Heart right ventricle (tissue), 16 donors: ENCODE measurements at places on chromosomes 6 and 20.

DNA sequence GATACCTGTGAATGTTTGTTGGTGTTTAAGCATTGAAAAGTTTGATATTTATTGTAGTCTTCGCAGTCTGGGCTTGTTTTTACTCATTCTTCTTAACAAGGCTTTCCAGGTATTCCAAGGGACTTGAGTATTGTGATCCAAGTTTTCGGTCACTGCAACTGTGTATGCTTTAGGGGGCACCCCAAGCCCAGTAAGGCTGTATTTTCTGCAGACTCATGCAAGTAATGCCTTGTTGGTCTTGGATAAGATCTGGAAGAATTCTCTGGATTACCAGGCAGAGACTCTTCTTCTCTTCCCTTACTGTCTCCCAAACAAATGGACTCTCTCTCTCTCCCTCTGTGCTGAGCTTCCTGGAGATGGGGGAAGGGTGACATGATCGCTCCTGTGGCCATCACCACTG, 82.1 kb downstream of the RFPL4B start:
- DNase-seq, result no peak

- DNase-seq, result no peak
Observed at GRCh38 chr6:96899019-96899418, 1.3 kb upstream of the NDUFAF4 start.

GRCh38 chr6:152329638-152330448, 307.3 kb downstream of the SYNE1 start:
- no peak for DNase-seq

GRCh38 chr6:92647630-92648029, 771.7 kb downstream of the EPHA7 start:
- DNase-seq, result no peak

- no peak for DNase-seq
Observed at GRCh38 chr20:10369723-10370090, 64.3 kb downstream of the MKKS start.

GRCh38 chr6:32371229-32371628, 474 bp downstream of the TSBP1 start:
- DNase-seq, result no peak

GRCh38 chr6:89433252-89434149, 549 bp downstream of the ANKRD6 start:
- peak; percentile 10 for DNase-seq

- DNase-seq, result no peak
Observed at GRCh38 chr20:41540459-41540858, 77.7 kb downstream of the CHD6 start.

DNA sequence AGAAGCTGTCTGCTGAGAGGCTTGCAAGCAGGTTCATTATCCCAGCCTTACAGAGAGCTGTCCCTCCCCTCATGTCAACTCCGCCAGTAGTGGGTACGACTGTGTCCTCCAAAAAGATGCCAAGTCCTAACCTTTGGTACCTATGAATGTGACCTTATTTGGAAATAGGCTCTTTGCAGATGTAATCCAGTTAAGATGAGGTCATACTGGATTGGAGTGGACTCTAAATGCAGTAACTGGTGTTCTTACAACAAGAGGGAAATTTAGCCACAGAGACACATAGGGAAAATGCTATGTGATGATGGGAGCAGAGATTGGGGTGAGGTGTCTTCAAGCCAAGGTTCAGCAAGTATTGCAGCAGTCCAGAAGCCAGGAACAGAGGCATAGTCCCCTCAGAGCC, 90.8 kb upstream of the FOXP4 start:
- no peak for DNase-seq
